NCI-H69 (cell line): ENCODE measurements at places on chromosomes 6 and 20.

- peak; percentile 85 for DNase-seq
Measured at GRCh38 chr6:52407467-52407866, 12.7 kb upstream of the EFHC1 start.

DNA sequence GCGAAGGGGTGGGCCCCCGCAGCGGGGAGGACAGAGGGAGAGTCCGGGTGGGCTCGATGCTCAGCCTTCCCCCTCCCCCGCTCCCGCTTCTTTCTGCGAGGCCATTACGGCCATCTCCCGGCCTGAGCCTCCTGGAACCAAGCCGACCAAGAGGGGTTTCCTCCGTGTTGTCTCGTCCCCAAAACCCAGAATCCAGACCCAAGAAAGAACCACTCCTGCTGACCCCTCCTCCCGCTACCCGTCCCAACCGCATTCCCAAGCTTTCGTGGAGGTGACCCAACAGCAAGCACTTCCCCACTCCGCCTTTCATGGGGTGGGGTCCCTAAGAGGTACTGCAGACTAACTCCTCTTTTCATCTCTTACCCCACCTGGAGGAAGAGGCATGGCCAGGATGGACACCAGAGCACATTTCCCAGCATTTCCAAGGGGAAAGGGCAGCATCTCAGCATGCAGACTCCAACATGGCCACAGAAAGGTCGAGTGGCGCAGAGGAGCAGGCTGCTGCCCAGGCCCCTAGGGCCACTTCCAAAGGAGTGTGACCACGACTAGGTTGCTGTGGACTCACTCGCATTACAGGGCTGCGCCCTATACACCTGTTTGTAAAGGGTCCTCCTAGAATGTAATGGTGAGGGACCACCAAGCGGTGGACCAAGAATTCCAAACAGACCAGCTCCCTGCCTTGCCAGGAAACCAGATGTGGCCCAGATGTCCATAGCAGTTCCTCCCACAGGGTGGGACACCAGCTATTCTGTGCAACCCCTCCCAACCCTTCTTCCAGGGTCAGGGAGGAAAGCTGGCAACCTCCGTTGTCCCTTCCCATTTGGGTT, 53.4 kb downstream of the MRPL14 start:
- DNase-seq: no peak

GRCh38 chr6:55955684-55956083, 80.3 kb upstream of the BMP5 start:
- no peak for DNase-seq

- DNase-seq: peak; percentile 99
Measured at GRCh38 chr20:9137001-9137400, 68.1 kb downstream of the PLCB4 start.

GRCh38 chr20:32157611-32158010, 48.1 kb downstream of the TM9SF4 start:
- no peak for DNase-seq

- no peak for DNase-seq
Measured at GRCh38 chr6:431986-432385, 40.4 kb downstream of the IRF4 start.

DNA sequence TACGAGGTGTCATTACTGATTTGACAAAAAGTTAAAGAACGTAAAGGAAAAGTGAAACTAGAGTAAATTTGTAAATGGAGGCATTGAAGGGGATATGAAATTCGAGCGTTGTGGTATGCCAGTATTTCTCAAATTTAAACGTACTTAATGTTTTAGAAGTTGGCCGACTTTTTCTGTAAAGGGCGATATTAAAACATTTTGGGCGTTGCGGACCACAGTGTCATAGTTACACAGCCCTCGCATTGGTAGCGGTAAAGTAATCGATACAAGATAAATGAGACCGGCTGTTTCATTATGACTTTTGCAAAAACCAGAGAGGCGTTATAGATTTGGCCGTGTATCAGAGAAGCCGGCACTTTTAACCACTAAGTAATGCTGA, 39.6 kb downstream of the OR2B2 start:
- no peak for DNase-seq

DNA sequence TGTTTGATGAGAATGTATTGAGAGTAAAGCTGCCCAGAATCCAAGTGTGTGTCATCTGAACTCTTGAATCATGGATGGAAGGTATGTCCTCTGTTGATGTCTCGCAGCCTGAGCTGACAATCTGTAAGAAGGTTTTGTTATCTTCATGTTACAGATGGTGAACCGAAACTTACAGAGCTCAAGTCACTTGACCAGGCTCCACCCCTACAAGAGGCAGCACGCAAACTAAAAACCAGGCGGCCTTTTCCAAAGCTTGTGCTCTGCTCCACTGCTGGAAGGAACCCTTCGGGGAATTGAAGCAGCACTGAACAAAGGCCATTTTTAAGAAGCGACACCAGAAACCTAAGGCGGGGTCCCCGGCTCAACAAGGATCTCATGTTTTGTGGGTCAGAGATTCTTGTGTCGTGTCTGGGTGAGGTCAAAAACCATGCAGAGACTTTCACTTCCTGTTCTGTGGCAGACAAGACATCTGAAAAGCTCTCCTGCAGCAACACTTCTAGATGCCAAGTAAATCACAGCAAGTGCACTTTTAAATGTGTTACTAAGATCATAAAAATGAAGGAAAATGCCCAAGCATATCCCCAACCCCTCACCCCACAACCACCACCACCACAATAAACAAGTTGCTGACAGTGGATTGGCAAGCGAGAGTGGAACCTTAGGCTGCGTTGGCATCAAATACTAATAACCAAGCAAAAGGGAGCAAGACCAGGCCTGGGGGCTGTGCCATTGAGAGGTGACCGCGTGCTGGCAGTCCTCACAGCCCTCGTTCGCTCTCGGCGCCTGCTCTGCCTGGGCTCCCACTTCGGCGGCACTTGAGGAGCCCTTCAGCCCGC, 27.3 kb downstream of the NQO2 start:
- no peak for DNase-seq

- DNase-seq: no peak
Measured at GRCh38 chr6:131966443-131966842, 15.3 kb upstream of the CCN2 start.

- no peak for DNase-seq
Measured at GRCh38 chr20:13784271-13784892, 337 bp downstream of the ESF1 start.

GRCh38 chr6:25670793-25671513, 18.9 kb downstream of the SCGN start:
- DNase-seq: peak; percentile 77

GRCh38 chr6:151546941-151547659, 53.3 kb downstream of the CCDC170 start:
- peak; percentile 19 for DNase-seq

GRCh38 chr6:140977403-140977802, 1155.3 kb upstream of the GJE1 start:
- no peak for DNase-seq

GRCh38 chr6:43608807-43609206, 20.3 kb downstream of the GTPBP2 start:
- DNase-seq: no peak

GRCh38 chr6:151675746-151676459, 131.6 kb upstream of the ESR1 start:
- DNase-seq: peak; percentile 49

- DNase-seq: no peak
Measured at GRCh38 chr6:21772477-21772876, 178.9 kb downstream of the SOX4 start.

DNA sequence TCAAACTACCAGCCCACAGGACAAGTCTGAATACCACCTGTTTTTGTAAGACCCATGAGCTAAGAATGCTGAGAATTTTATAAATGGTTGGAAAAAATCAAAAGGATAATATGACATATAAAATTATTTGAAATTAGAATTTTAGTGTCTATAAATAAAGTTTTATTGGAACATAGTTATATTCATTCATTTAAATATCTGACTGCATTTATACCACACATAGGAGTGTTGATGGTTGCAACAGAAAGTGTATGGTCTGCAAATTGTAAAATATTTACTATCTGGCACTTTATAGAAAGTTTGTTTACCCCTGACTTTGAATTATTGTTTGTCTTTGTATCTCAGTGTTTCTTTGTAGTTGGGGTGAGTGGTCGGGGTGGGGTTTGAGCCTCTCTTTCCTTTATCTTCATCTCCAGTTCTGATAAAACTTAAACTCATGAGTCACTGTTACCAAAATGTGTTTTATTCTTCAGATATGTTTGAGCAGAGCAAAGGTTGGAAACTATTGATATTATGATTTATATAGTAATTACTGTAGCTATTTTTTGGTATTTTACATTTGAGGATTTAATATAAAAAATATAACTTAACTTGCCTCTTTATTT, 55.5 kb downstream of the CD2AP start:
- no peak for DNase-seq
